ENCODE measurements at places on chromosomes 11 and 22.

- no peak for DNase-seq
These were observed 14.0 kb upstream of the KCTD14 start for GRCh38 chr11:78037056-78037455.

DNA sequence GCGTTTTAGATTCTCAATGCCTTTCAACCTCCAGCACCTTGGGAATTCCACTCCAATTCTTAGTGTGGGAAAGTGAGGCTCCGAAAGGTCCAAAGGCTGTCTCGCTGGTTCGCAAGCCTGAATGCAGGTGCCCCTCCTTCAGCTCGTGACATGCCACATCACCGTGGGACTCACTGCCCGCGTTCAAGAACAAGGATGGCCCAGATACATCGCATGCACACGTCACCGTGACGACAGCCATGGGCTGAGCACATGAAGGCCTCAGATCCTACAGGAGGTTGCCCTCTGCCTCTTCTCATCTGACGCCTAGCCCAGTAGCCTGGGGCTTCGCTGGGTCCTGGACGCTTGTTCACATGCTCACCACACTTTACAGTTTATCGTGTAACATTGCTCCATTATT, 4.4 kb upstream of the LINC01488 start:
- DNase-seq, result no peak

- DNase-seq, result no peak
These were observed 73.8 kb downstream of the FAM76B start for GRCh38 chr11:95715777-95716241.

DNA sequence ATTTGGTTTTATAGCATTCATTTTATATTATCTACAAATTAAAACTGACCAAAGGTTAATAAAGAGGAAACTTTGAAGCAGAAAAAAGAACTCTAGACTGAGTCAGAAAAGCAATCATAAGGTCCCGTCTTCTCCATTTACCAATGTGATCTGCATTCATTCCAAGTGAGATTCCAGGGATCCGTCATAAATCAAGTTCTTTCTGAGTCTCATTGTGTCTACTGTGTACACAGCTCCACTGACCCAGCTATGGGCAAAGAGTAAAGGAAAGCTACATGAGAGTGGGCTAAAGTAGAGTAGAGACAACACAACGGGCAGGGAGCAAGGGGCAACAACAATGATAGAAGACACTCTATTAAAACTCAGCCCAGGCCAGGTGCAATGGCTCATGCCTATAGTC, 15.3 kb downstream of the FAM168A start:
- no peak for DNase-seq

DNA sequence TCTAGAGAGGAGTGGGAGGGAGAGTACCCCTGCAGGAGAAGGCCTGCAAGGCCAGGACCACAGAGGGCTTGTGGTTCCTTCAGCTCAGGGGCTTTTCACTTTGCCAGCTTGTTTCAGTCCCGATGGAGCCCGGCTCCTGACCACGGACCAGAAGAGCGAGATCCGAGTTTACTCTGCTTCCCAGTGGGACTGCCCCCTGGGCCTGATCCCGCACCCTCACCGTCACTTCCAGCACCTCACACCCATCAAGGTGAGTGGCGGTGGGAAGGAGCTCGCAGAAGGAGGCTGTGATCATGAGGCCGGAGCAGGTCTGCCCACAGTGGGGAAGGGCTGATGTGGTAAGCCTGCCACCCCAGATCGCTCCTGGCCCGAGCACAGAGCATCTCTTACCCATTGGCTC, 13.5 kb downstream of the ACP2 start:
- DNase-seq, result no peak

- DNase-seq, result no peak
These were observed 14.5 kb upstream of the P4HA3 start for GRCh38 chr11:74325649-74326645.

- DNase-seq, result no peak
These were observed 76.8 kb downstream of the JRKL start for GRCh38 chr11:96466607-96467006.

DNA sequence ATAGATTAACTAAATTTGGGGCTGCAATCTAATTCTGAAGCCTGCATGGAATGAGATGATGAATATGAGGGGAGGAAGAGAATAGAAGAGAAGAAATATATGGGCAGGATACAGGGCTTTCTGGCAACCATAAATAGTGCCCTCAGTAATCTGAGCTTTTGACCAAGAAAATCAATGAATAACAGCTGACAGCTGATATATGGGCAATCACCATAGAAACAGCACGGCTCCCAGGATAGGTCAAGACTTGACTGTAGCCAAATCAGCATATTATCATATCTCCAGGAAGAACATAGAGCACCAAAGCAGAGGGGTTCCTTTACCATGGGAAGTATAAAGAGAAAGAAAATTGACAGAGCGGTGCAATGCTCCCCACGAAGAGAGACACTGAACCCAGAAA, 643.8 kb upstream of the TENM4 start:
- DNase-seq, result no peak

GRCh38 chr11:27095059-27095458, 54.4 kb downstream of the BBOX1 start:
- DNase-seq, result no peak

- DNase-seq, result no peak
These were observed 4.8 kb upstream of the CKAP5 start for GRCh38 chr11:46850829-46851380.

GRCh38 chr11:76206077-76206326, 300 bp downstream of the WNT11 start:
- DNase-seq, result no peak

DNA sequence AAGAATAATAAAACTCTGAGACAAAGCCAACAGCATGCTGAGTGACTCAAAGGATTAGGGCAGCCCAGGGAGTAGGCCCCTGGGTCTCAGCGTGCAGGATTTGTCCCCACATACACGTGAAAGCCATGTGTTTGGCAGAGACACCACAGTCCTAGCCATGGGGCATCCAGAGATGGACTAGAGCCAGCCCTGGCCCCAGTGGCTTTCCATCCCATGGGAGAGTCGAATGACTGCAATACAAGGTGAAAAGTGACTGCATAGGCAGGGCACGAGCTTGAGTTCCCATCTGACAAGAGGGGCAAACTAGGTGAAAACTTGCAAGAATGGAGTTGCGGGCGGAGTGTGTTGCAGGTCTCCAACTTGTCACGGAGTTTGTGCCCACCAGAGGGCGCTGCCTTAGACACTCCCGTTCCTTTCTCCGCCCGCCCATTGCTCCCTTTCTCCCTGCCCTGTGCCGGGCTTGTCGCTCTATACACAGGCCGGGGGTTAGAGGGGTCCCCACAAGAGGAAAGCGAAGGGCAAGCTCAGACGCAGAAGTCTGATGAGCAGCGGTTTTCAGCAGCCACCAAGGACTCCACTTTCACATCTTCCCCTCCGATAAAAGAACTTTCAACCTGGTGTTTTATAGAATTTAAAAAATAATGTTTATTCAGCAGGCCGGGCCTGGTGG, 24.2 kb downstream of the TSKU start:
- DNase-seq, result no peak

- no peak for DNase-seq
These were observed 109.8 kb upstream of the SYT13 start for GRCh38 chr11:45395947-45396346.

DNA sequence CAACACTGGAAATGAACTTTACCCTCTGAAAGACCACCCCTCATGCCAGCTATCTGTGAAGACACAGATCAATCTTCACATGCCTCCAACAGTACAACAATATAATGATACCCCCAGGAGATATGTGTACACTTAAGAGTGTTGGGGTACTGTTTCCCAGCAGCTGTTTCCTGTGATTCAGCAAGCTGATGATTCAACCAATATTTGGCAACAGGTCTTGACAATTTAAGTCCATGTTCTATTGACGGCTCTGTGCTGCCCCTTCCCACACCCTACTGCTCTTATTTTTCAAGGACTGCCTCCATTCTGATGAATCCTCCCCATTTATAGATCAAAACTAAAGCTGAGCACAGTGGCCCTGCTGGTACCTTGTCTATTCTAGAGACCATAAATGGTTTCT, 6.6 kb downstream of the SNX19 start:
- DNase-seq, result no peak

DNA sequence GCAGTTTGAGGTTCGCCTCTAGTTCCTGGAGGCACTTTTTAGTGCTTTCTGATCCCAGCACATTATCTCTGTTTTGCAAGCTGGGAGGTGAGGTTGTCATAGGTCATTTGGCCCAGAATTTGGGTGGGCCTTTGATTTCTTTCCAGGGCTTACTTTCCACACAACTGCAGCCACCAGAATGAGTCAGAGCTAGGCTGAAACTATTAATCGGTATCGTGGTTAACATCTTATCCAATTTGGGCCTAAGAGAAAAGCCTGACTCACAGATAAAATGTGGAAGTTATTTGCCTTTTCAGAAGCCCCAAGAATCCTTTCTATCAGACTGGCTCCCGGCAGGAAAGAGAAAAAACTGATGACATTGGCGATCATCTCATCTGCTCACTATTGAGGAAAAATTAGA, 166.4 kb downstream of the KIRREL3 start:
- DNase-seq, result no peak

- no peak for DNase-seq
These were observed 600 bp upstream of the ESAM start for GRCh38 chr11:124762624-124763155.

- no peak for DNase-seq
These were observed 2.0 kb downstream of the SLC15A3 start for GRCh38 chr11:60950024-60950423.

DNA sequence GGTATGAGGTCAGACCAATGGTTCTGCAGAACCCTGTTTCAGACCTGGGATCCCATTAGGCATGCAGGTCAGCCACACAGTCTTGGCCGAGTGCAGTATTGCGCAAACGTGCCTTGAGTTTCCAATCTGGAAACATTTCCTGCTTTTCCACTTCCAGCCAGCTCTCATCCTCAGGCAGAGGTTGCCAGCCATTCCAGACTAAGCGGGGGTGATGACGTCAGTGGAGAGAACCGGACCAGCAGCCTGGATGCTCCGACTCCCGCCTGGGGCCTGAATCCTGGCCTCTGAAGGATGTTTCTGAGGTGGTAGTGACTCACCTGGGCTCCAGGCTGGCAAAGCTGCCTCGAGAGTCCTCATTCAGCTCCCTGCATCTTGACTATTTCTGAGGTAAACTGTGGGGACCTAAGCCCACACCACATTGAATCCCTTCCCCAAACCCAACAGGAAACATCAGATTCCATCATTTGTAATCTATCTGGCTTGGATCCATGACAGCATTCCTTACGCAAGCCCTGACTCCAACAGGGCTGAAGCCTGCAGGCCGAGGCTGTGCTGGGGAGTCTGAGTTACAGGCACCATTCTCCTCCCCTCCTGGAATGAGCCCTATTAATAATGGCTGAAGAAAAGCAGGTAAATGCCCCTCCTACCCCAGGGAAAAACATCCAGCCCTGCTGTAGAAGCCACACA, 83.0 kb downstream of the ABTB2 start:
- no peak for DNase-seq

DNA sequence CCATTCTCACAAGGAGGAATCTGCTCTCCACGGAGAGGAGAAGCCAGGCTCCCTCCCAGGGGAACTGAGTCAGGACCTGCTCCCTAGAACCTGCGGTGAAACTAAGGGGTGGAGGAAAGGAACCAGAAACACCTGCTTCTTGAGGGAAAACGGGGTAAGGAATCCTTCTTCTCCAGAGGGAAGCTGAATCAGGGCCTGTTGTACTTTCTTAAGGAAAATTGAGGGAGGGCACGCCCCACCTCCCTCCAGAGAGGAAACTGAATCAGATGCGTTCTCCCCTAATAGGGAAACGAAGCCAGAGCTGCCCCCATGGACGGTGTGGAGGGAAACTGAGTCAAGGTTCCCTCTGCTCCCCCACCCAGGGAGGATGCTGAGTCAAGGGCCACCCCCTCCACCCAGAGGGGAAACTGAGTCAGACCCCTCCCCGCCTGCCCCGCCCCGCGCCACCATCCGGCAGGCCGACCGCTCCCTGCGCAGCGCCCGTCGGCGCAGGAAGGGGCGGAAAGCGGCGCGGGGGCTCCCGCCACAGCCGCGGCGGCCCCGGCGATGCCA, 393 bp downstream of the RELA start:
- DNase-seq, result no peak
